ENCODE measurements at places on chromosomes 13 and 19.

DNA sequence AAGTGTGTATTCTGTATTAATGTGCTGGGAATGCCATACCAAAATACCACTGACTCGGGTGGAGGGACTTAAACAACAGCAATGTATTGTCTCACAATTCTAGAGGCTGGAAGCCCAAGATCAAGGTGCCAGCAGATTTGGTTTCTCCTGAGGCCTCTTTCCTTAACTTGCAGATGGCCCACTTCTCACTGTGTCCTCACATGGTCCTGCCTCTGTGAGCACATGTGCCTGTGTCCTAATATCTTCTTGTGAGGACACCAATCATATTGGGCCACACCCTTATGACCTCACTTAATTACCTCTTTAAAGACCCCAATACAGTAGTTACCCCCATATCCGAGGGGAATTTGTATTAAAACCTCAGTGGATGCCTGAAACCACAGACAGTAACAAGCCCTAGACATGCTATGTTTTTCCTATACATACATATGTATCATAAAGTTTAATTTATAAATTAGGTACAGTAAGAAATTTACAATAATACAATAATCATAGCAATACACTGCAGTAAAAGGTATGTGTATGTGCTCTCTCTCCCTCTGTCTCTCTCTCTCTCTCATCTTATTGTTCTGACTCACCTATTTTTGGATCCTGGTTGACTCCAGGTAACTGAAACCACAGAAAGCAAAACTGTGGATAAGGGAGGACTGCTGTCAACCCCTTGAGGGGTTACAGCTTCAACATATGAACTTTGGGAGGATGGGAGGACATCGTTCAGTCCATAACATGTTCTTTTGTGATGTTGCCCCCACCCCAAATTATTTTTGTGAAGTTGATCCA is 174.3 kb downstream of the IRS2 start:
- no peak for DNase-seq

- DNase-seq, result no peak
Observed at GRCh38 chr13:28867564-28867963, 47.4 kb downstream of the MTUS2 start.

DNA sequence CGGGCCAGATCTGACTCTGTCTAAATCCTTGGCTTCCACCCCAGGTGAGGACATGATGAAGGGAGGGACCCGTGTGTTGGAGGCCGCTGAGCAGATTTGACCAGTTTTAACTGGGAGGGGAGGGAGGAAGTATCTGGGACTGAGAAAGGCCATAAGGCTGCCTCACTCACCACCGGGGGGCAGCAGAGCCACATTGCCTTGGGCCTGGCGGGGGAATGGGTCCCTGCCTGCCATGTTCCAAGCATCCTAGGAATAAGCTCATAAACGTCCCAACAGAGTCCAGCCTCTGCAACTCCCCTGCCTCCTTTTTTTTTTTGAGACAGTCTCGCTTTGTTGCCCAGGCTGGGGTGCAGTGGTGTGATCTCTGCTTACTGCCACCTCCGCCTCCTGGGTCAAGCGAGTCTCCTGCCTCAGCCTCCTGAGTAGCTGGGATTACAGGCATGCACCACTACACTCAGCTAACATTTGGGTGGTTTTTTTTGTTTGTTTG is 15.5 kb downstream of the MAST3 start:
- peak; percentile 74 for DNase-seq

- no peak for DNase-seq
Observed at GRCh38 chr19:12199757-12200419, 37.0 kb downstream of the ZNF136 start.

DNA sequence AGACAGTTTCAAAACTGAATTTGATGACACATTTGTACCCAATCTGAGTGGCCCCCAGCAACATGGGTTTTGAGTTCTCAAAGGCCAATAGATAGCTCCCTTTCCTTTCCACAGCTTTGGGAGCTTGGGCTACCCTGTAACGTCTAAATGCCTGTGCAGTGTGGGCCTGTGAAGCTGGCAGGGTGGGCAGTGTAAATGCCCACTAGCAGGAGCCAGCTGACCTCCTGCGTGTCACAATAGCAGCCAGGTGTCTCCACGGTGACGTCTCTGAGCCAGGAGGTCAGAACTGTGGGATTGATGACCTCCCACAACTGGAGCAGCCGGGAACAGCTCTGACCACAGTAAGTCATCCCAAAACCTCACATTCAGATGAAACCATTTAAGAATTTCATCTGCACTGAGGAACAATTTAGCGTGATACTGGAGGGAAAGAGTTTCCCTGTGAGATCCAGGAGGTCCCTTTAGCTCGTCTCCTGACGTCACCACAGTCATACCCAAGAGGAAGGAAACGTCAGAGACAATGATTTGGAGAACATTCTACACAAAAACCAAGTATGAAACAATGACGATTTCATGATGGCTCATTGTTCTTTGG is at the start of gene IPO5:
Gene IPO5, plus strand, starts transcription at position 300 of the 595 bp plus-strand sequence. CDS start 23,022 bp downstream, outside the sequence.
- no peak for DNase-seq

DNA sequence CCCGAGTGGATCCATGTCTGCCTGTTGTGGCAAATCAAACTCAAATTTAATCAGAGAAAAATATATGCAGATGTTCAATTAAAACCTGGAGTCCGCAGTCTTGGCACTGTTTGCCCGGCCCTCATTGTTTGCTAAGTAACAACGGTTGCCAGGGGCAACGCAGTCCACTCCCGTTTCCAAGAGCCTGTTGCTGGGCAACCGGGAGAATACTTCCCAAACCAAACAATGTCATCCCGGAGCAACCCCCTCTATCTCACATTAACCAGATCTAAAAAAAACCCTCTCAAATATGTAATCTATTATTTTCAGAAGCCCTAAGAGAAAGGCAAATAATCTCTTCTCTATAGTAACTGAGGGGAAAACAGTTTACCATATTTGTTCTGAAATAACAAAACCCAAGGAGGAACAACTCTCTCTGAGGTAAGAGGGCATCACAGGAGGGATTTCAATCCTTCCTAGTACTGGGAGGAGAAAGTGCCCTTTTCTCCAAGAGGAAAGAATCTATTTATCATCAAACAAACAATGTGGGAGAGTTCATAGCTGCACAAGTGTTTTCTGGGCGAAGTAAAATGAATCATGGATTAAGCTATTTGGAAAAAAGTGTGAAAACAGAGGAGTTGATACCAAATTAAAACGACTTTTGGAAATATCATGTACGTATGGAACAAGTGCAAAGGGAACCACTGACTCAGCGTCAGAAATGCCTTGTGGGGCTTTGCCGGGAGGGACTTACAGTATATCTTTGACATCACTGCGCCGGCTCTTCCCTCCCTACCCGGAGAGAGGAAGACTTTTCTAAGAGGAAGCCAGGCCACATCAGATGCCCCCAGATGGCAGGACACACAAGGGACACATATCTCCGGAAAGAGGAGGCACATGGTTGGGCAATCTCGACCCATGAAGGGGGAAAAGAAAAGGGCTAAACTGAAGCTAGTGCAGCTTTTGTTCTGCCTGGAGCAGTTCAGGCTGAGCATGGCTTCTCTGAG is 43.3 kb downstream of the RFX2 start:
- DNase-seq, result no peak

DNA sequence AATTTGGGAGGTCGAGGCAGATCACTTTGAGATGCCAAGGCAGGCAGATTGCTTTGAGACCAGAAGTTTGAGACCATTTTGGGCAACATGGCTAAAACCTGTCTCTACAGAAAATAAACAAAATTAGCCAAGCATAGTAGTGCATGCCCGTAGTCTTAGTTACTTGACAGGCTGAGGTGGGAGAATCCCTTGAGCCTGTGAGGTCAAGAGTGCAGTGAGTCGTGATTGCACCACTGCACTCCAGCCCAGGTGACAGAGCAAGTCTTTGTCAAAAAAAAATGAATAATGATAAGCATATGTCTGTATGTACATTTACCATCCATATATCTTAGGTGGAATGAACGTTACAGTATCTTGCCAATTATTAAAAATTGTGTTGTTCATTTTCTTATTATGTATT is 2447.7 kb downstream of the PCDH9 start:
- DNase-seq, result no peak

DNA sequence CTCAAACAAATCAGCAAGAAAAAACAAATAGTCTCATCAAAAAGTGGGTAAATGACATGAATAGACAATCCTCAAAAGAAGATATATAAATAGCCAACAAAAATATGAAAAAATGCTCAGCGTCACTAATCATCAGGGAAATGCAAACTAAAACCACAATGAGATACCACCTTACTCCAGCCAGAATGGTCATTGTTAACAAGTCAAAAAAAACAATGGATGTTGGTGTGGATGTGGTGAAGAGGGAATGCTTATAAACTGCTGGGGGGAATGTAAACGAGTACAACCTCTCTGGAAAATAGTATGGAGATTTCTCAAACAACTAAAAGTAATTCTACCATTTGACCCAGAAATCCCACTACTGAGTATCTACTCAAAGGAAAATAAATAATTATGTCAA is 239.2 kb upstream of the RFC3 start:
- DNase-seq, result no peak

GRCh38 chr19:54364775-54365257 is at the start of gene LAIR1:
LAIR1 (minus strand) TSS chr19:54364931; CDS start chr19:54364804, 127 bp downstream.
- DNase-seq, result peak; percentile 23

- no peak for DNase-seq
Observed at GRCh38 chr13:44763615-44764301, 187.6 kb upstream of the TSC22D1 start.
